GF-D8 (cell line): ENCODE measurements at places on chromosomes 7 and 10.

- no peak for DNase-seq
Measured at GRCh38 chr7:36080843-36081242, 72.2 kb upstream of the EEPD1 start.

- DNase-seq = no peak
Measured at GRCh38 chr10:89838044-89838615, 136.7 kb downstream of the KIF20B start.

- no peak for DNase-seq
Measured at GRCh38 chr10:46545861-46546590, 10.4 kb downstream of the GPRIN2 start.

DNA sequence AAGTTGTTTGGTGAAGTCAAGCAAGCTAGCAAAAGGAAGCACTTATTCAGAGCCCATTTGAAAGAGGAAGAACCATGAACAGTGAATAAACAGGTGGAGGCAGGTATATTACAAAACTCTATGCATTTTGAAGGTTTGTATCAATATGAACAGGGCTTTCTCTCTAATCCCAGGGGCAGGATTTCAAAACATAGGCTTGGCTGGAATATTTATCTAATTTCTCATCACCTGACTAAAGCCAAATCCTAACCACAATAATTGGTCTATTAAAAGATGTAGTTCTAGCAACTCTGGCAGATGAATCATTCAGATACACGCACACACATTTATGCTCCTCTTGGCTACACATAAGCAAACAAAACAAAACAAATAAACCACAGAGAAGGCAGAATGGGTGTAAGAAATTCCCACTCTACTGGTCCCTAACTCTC, 554.4 kb downstream of the INHBA start:
- no peak for DNase-seq

DNA sequence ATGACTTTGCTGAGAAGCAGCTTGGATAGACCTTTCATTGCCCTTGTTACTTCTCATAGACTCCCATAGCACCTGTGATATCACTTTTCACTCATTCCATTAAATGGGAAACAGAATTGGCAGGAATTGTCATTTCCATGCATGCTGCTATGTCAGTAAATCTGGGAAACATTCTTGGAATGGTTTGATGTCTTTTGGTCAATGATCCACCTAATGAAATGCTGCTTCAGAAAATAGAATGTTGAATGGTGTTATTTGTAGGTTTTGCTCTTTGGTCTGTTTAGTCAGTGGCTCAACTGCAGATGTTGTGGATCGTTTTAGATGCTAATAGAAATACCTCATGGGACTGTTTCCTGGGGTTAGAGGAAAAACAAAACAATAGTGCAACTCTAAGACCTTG, 127.8 kb downstream of the PLPP4 start:
- DNase-seq = no peak

DNA sequence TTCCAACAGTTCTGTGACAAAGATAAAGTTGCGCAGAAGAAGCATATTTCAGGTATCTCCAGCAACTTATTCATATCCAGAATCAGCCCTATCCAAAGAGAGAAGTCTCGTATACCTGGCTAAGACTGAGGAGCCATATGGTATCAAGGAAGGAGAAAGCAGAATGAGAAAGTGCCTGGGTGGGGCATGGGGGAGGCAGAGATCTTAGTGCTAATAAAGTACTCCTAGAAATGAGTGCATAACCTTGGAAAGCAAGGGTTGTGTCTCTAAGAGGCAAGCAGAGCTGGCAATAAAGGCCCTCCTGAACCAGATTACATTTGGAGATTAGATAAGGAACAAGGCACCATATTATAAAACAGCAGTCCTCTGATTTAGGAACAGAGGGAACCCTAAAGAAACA, 12.7 kb downstream of the TASOR2 start:
- no peak for DNase-seq

DNA sequence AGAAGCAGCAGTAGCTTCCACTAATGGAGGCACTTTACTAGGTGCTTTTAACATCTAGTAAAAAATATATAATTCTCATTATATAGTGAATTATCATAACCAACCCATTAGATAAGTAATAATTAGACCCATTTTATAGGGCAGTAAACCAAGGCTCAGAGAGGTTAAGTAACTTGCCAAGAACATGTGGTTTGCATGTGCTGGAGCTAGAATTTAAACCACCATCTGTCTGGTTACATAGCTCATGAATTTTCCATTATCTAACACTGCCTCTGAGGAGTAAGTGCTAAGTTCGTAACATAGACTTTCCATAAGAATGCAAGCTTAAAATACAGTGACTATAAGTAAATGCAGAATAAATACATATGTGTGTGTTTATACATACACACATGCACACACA, 41.9 kb downstream of the CREB3L2 start:
- no peak for DNase-seq
